Activated CD4-positive, alpha-beta T cell treated with anti-CD3 and anti-CD28 coated beads, Interleukin-2, amount 50 U/mL, for 4 hours (primary cell): ENCODE measurements at places on chromosomes 4 and X.

- DNase-seq = no peak
Observed at GRCh38 chr4:30525662-30526315, 194.4 kb upstream of the PCDH7 start.

DNA sequence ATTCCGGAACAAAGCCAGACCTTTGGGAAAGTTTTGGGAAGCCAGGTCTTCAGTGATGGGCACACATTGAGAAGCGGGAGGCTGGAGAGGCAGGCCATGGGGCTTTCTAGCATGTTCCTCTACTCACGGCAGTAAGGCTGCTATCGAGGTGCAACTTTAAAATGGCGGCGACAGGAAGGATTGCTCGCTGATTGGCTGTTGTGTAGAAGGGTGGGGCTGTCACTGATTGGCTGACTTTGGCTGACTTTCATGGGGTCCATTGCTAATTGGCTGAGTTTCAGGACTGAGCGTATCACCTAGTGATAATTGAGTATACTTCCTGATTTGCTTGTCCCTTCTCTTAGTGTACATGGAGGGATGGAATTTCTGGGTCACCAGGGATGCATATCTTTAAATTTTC, 19.7 kb upstream of the GLOD5 start:
- DNase-seq = no peak

DNA sequence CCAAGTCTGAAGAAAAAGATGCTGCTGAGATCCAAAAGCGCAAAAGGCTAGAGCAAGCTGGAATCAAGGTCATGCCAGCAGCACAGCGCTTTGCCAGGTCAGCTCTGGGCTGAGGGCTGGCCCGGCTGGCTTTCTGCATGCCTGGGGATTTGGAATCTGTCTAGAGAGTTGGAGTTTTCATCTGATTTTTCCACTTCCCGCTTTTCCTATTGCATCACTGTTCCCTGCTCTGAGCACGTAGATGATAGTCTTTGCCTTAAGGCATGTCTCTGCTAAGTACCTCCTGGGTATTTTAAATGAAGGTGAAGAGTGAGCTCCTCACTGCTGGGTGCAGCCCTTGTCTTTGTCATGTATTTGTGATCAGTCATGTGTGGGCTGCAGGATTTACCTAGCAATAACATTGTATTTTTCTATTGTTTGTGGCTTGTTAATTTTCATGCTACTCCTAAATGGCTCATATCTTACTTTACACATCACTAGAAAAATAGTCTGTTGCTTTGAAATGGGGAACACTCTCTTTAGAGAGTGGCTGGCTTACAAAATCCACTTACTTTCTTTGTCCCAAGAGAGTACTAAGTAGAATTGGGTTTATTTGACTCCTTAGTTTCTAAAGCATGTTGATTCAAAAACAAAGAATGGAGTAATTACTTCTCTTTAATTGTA, 82.8 kb downstream of the LIMCH1 start:
- DNase-seq = no peak

DNA sequence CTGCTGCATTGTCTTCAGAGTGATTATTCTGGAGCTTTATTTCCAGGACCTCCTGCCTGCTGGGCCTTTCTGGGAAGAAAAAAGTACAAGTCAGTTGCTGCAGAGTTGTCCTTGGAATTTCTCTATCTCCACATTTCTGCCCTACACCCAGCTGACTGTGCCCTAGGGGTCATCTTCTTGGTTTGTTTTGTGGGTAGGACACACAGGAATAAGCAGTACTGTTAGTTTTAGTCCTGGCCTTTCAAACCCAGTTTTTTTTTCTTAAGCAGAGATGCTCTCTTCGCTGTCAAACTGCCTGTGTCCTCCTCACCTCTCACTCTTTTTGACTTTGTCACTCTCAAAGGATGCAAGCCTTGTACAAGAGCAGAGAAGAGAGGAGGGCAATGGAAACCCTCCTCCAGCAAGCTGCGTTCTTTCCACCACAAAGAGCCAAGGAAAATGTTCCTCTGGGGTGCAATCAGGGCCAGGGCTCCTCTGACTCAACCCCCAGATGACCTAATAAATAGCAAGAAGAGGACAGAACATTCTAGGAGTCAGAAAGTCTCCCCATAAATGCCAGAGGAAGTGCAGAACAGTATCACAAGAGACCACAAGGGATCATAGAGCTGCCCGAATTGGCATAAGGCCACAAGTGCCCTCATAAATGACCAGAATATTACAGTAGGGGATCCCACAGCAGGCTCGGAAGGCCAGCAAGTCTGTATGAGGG, 186.2 kb downstream of the RCHY1 start:
- DNase-seq = no peak

DNA sequence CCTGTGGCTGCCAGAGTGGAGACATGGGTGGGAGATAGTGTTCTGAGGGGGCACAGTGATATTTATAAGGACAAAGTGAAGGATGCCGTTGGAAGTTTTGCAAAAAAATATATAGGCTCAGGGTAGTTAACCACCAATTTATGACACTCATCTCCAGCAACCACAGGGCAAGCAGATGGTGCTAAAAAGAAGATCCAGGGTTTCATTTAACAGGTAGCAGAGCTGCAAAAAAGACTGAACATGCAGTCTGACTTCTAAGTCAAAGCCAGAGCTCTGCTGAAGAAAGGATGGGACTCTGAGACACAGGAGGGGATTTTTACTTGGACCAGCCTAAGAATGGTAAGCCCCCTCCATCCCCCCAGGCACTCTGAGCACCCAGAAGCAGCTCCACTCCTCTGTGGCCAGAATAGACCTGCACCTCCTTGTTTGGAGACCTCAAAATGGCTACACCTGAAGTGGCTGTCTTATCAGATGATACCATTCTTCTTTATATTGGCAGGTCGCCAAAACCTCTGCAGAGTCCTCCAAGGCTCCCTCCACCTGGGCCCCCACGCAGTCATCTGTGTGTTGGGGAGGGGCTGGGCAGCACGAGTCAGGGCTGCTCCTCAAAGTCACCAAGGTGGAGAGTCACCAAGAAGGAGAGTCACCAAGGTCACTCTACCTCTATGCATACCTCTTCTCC, 161.4 kb upstream of the FAM9B start:
- DNase-seq = no peak

DNA sequence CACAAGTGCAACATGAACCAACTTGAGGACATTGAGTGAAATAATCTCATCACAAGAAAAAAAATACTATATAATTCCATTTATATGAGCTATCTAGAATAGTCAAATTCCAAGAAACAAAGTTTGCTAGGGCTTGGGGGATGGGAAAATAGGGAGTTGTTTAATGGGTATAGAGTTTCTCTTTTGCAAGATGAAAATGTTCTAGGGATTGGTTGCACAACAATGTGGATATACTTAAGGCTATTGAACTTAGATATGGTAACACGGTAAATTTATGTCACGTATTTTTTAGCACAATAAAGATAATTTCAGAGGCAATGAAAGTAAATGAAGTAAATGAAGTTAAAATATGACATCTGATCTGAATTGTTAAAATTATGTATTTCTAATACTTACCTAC, 7.9 kb downstream of the MFSD8 start:
- DNase-seq = no peak

- DNase-seq = no peak
Observed at GRCh38 chrX:50827996-50828395, 14.0 kb upstream of the SHROOM4 start.

GRCh38 chr4:172553216-172553615, 615.4 kb upstream of the GALNT7 start:
- DNase-seq = no peak

- DNase-seq = no peak
Observed at GRCh38 chr4:1465173-1466033, 59.2 kb upstream of the NKX1-1 start.

DNA sequence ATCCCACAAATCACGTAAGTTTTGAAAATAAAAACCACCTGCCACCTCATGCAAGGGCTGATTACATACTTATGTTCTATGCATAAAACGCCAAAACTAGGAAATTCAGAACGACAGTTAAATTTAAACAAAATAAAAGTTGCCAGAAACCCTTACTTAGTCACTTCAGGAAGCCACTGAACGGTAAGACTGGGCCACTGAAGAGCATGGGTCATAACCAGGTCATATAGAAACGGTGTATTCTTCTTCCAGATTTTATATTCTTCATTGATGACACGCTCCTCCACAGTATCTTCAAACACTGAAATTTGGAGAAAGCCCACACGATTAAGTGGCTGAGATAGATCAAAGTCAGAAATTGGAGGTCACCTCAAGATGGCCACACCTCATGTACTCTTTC, 1.2 kb downstream of the RBBP7 start:
- no peak for DNase-seq
